Dermis blood vessel endothelial cell (primary cell): ENCODE measurements at places on chromosomes 11 and 22.

DNA sequence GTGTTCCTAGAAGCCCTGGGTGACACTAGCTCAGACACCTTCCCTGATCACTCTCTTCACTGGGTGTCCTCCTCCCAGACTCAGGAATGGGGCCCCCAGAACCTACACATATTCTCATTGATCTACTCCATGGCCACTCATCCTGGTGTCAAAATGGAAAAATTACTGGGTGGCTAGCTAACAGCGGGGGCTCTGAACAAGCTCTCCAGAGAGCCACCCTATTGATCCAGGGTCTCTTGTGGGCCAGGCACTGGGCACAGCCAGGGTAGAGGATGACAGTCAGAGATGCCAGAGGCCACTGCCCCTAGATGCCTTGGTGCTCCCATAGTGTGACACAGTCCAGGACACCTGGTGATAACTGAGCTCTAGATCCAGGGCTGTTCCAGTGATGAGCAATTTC, 393.1 kb downstream of the SOX6 start:
- DNase-seq = no peak

- peak; percentile 20 for DNase-seq
These were observed 32.4 kb downstream of the EIF3F start for GRCh38 chr11:8019314-8020243.

DNA sequence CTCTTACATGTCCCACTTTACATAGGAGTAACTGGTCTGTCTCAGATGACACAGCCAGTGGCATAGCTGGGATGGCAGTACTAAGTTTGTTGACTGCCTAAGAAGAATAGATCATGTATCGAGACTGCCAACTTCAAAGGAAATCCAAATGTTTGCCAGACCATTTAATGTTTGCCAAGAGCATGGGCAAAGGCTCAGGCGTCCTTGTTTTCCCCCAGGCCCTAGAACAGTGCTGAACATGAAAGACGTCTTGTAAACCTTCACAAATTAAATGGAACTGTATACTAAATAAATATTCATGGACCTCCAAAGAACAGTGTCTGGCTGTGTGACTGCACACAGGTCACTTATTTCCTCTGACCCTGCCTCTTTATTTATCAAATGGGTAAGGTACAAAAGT, 234.7 kb upstream of the CCDC90B start:
- DNase-seq = no peak

- no peak for DNase-seq
These were observed 7.2 kb upstream of the ZNF280A start for GRCh38 chr22:22527312-22527711.

DNA sequence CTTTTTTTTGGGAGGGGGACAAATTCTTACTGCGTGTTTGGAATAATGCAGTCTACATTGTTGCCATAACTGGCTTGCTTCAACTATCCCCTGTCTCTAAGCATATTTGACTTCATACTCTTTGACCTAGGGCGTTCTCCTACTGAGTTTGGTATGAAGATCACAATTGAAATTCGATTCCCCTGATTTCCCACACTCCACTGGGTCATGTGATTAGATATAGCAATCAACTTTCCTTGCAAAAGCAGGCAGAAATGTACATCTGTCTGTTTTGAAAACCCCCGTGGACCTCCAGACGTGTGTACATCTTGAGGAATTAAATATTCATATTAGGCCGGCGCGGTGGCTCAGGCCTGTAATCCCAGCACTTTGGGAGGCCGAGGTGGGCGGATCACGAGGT, 13.8 kb upstream of the CARD18 start:
- no peak for DNase-seq

DNA sequence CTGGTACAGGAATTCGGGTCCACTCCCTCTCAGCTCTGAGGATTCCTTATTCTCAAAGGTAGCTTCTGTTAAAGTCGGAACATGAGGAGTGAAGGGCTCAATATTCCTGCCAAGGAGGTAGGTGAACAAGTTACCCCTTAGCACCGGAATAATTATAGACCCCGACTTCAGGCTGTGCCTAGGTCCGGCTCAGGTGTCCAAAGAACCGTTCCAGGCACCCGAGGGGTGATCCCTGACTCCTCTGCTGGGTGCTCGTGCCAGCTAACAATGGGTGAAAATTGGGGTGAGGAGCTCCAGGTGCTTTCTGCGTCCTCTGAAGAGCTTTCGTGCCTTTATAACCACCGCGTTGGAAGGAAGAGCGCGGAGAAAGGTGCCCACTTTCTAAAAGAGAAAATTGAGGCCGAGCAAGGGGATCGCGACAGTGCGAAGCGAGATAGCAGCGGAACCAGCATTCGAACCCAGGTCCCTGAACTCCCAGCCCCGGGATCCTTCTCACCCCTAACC, 393 bp downstream of the CYB561A3 start:
- peak; percentile 13 for DNase-seq

DNA sequence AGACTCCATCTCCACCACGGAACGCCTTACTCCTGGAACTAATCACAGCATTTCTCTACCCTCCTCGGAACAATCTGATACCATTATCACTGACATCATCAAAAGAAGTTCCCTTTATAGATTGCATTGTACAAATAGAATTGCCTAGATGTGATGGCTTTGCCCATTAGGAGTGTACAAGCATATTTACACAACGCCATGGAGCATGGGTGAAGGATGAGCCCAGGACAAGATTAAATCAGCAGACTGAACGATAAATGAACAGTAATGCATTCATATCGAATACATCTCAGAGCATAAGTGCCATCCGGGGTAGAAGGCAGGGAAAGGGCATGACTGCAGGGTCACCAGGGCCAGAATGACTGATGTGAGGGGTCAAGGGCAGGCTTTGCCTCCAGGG, 57.3 kb downstream of the KIRREL3 start:
- no peak for DNase-seq

DNA sequence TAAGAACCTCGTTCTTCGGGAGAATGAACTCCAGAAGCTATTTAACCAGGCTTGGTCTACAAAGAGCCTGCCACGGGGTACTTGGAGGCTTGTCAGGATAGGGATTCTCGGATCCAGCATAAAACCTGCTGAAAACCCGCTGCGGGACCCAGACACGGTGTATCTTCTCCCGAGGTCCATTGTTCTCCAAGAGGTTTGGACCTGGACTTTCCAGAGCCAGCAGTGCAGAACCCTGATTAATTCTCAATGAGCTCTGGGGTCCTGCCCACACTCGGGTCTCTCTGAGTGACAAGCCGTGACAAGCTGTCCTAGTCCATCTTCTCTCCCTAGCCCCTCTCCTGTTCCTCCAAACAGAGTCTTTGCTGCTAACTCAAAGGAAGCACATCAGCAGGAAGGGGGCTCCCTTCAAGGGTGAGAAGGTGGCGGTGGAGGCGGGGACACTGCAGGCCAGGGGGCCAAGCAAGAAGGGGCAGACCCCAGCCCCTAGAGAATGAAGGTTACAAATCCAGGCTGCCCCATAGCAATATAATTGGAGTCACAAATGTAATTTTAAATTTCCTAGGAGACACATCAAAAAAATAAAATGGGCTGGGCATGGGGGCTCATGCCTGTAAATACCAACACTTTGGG, 12.2 kb downstream of the SHANK2 start:
- no peak for DNase-seq

GRCh38 chr11:17208257-17208999, 642 bp upstream of the PIK3C2A start:
- DNase-seq = peak; percentile 91

DNA sequence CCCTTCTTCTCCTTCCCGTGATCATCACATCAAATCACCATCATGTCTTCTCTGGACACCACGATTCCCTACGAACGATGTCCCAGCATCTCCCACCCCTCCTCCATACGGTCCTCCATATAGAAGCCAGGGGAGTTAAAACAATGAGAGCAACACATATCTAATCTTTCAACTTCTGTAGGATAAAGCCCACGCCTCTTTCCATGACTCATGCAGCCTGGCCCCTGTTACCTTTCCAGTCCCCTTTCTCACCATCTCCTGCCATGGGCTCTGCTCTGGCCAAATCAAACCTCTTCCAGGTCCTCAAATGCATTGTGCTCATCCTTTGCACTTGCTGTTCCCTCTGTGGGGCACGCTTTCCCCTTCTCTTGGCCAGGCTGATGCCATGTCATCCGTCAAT, 23.6 kb downstream of the RPS6KA4 start:
- no peak for DNase-seq

GRCh38 chr11:93652679-93653078, 8.8 kb upstream of the CEP295 start:
- no peak for DNase-seq

DNA sequence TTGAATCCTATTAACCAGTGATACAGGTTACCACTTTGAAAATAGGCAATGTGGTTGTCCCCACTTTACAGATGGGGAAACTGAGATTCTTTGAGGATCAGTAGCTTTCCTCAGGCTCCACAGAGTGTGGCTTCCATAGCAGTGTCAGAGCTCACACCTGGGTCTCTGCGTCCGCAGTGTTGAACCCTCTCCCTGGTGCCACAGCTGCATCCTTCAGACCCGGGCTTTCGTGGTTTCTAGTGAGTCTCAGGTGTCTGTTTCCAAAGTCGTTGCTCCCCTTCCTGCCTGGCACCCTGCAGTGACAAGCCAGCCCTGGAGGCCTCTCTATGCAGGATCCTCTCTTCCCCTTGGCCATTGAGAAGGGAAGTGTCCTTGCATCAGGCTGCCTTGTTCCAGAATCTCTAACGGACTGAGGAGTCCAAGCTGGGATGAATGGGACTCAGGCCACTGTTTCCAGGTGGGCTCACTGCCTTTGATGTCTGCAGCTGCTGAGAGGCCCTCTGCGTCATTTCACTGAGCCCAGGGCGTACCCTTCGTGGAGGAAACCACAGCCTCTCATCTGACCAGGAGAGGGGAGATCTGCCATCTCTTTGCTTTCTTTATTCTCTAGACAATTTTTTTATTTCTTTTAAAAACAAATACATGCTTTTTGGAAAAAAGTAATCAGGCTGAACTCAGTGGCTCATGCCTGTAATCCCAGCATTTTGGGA, 48.4 kb upstream of the MICAL2 start:
- no peak for DNase-seq

DNA sequence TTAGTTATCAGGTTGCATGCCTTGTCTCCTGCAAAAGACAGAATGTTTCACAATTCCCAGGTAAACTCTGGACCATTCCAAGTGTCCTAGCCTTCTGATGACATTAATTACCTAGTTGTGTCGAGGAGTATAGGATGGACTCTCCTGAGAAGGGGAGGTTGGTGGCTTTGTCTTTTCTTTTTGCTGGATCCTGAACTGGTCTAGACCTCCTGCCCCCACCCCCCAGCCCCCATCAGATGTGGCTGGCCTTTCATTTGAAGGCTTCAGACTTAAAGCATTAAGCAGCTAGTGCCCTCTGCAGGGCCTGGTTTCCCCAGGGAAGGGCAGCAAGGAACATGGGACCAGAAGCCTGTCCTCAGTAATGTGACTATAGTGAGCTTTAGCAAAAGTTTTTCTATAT, 9.7 kb downstream of the MCAM start:
- peak; percentile 57 for DNase-seq

- DNase-seq = peak; percentile 37
These were observed 7.0 kb downstream of the UNC93B1 start for GRCh38 chr11:67996622-67997474.

DNA sequence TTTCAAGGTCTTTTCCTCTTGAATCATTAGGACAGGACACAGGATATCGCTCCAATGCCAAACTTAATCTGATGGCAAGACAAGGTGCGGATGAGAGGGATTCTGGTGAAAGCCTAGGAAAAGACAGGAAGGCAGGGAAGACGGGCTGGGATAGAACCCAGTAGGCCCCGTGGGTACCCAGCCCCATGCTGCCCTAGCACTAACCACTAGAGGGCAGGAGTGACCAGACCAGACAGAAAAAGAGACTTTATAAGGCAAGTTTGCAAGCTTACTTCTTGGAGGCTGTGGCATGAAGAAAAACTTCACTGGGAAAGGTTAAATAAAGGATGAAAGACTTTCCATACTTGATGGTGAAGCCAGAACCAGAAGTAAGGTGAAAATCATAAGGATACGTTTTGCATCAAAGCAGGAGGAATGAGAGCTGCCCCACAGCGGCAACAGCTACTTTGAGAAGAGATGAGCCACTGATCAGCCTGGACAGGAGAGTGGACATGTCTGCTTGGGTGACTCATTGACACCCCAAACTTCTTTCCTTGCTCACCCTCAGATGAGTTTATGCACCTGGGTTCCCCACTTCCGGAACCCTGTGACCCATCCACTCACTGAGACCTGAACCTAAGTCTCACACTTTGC, 39.8 kb downstream of the SYN3 start:
- DNase-seq = peak; percentile 56

GRCh38 chr22:23829845-23830372, 8.9 kb downstream of the DERL3 start:
- DNase-seq = no peak

DNA sequence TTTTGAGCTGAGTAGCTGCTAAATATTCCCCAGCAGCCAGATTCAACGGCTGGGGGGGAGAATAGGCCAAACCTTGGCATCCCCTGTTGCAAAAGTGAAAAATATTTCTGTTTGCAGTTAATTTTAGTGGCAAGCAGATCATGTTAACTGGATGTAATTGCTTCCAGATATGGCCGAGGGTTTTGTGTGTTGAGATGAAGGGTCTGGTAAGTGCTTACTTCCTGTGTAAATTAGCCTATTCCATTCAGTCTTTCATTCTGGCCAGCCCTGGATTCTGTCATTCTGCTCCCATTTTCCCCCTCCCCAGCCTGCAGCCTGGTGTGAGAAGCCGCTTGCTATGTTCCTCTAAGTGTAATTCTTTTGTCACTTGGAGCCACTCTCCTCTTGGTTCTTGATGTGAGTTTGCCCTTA, 17.4 kb downstream of the ZBTB16 start:
- no peak for DNase-seq

DNA sequence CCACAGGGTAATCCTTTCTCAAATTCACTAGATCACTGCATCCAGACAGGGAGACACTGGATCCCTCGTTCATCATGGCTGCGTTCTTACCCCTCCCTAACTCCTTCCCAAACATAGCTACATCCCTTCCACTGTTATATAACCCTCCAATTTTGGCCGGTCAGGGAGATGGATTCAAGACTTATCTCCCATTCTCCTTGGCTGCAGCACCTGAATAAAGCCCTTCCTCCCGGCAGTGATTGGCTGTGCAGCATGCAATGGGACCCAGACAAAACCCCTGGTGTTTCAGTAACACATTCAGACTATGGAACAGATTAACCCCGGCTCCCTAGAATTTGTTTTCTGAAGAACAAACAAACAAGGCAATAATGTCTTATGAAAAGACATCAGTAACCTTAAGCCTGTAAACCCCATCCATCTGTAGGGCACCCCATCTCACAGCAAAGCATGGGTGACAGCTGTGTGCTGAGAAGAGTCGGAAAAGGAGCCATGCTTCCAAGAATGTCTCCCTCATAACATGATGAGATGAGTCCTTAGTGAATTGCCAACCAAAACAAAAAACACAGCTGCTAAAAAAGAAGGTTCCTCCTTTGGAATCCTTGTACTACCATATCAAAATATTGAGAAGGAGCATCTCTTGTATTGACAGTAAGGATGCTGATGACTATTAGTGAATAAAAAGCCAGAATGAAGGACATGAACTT, 5.0 kb downstream of the MIF start:
- no peak for DNase-seq

DNA sequence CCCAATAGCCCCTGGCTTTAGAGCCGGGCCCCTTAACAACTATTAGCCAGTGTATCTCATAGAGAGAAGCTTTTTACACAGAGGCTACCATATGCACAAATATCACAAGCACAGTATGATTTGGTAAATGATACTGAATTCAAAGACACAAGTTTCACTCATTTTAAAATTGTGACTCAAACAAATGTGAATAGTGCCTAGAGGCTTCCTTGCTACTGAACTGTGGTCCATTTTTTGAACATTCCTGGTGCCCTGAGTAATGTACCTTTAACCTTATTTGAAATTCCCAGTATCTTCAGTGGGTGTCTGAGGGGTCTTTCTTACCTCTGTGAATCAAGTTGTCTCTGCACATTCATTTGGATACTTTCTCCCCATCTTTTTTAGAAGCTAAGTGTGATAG, 156.2 kb downstream of the MAML2 start:
- DNase-seq = no peak
